Naive thymus-derived CD4-positive, alpha-beta T cell (primary cell): ENCODE measurements at places on chromosomes 3 and 15. TPM values are rescaled to one million over a fixed set of nuclear protein-coding genes. Genes with fewer than 3 reads are reported as not detected.
A peak's percentile ranks its signal among the peaks of the same experiment; 100 is the strongest.

NDN gene
- total RNA-seq: not detected

LDHAL6B gene
- not detected for total RNA-seq

CIP2A gene
- 4.1 TPM for total RNA-seq

ASB14 gene
- not detected for total RNA-seq

TMCO5A gene
- not detected for total RNA-seq

PPP1R2 gene
- total RNA-seq: 128 TPM

KNG1 gene
- not detected for total RNA-seq

SPTSSB gene
- total RNA-seq: not detected

DOCK3 gene
- 2.3 TPM for total RNA-seq

SLC38A3 gene
- total RNA-seq: not detected

DNA sequence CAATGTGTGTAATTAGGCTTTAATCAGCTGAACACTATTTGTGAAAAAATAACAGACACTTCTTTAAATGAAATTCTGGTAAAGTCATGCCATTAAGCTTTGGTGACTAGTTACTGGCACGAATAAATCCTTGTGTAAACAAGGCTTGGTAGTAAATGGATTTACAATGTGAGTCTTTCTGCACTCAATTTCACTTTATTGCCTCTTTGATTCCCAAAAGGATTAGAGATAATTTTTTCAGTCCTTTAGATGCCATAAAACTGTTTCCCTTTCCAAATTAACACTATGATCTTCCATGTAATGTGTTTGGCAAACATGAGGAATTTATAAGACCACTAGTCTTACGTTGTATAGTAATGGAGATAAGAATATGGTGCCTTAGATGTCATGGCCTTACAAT lies 339.5 kb upstream of the DNAJC19 start:
- H3K4me3 ChIP-seq: no peak overlapping the region
- H3K36me3 ChIP-seq: no peaks in the 10 kb centered on the region
- no peak overlapping the region for H3K27ac ChIP-seq
- no peaks in the 10 kb centered on the region for H3K27me3 ChIP-seq
- H3K4me1 ChIP-seq: no peaks in the 10 kb centered on the region

DNA sequence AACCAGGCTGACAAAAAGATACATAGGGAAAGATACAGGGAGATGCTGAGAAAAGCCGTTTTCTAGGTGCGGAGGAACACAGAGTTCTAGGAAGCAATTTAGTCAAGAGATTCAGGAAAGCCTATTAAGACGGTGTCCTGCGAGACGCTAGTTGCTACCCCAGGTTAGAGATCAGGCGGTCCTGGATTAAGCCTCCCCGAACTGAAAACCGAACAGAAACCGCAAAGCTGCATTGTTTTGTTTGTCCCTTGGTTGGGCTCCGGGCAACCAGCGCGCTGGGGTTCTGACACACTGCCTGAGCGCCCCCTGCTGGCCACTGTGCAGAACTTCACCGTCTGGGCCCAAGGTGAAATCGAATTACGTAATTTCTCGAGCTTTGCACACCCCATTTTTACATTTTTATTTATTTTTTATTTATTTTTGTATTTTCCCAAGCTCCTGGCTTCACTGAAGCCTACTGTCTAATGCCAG lies 37.3 kb upstream of the NDUFB4 start:
- DNase-seq: peak; percentile 88
- no peaks in the 10 kb centered on the region for H3K36me3 ChIP-seq
- H3K4me3 ChIP-seq: peak overlapping the region; percentile 61
- H3K4me1 ChIP-seq: peaks cover 6% of the 10 kb centered on the region
- H3K27me3 ChIP-seq: no peaks in the 10 kb centered on the region

GRCh38 chr3:160986069-160986468 lies 119.1 kb downstream of the B3GALNT1 start:
- H3K4me3 ChIP-seq: no peak overlapping the region
- no peak for DNase-seq
- H3K36me3 ChIP-seq: no peaks in the 10 kb centered on the region

- H3K4me1 ChIP-seq: no peaks in the 10 kb centered on the region
- H3K27ac ChIP-seq: no peak overlapping the region
- H3K27me3 ChIP-seq: no peaks in the 10 kb centered on the region
- H3K36me3 ChIP-seq: no peaks in the 10 kb centered on the region
- H3K4me3 ChIP-seq: no peak overlapping the region
Measured at GRCh38 chr3:94734206-94734605, 671.3 kb downstream of the NSUN3 start.

DNA sequence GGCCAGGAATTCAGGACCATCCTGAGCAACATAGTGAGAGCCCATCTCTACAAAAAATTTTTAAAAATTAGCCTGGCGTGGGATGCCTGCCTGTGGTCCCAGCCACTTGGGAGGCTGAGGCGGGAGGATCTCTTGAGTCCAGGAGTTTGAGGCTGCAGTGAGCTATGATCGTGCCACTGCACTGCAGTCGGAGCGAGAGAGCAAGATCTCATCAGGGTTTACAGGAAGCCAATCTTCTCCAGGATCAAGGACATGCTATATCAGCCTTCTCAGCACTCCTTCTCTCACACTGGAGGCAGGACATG lies 451 bp upstream of the STOML1 start:
- peaks cover 35% of the 10 kb centered on the region for H3K4me1 ChIP-seq
- DNase-seq: no peak
- no peaks in the 10 kb centered on the region for H3K36me3 ChIP-seq
- H3K4me3 ChIP-seq: peak overlapping the region; percentile 67
- no peaks in the 10 kb centered on the region for H3K27me3 ChIP-seq

DNA sequence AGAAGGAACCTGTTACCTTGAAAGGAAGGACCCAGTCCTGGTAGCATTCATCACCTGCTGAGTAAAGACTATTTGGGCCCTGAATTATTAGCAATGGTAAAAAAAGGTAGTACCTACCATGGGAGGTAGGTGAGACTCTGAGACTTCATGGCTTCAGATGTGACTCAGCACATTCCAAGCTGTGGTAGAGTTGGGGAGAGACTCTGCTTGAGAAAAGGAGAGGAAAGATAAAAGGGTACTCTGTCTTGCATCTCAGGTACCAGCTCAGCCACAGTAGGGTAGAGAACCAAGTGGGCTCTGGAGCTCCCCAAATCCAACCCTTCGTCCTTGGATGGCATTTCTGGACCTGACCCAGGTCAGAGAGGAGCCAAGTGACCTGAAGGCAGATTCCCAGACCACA lies 430.4 kb downstream of the TBL1XR1 start:
- no peak for DNase-seq
- H3K4me3 ChIP-seq: no peak overlapping the region
- H3K27me3 ChIP-seq: no peaks in the 10 kb centered on the region
- no peaks in the 10 kb centered on the region for H3K36me3 ChIP-seq
- H3K4me1 ChIP-seq: no peaks in the 10 kb centered on the region
- no peak overlapping the region for H3K27ac ChIP-seq

- DNase-seq: no peak
- no peak overlapping the region for H3K4me3 ChIP-seq
- H3K36me3 ChIP-seq: no peaks in the 10 kb centered on the region
- no peak overlapping the region for H3K27ac ChIP-seq
- no peaks in the 10 kb centered on the region for H3K4me1 ChIP-seq
Measured at GRCh38 chr3:111902534-111902933, 43.5 kb downstream of the PHLDB2 start.

- H3K36me3 ChIP-seq: no peaks in the 10 kb centered on the region
- no peak for DNase-seq
Measured at GRCh38 chr15:31801152-31801551, 229.2 kb upstream of the CHRNA7 start.

- H3K4me3 ChIP-seq: no peak overlapping the region
- H3K27me3 ChIP-seq: no peaks in the 10 kb centered on the region
- DNase-seq: no peak
- no peak overlapping the region for H3K27ac ChIP-seq
- H3K4me1 ChIP-seq: no peaks in the 10 kb centered on the region
- H3K36me3 ChIP-seq: no peaks in the 10 kb centered on the region
Measured at GRCh38 chr15:100141311-100142001, 200.3 kb downstream of the ADAMTS17 start.

- no peak overlapping the region for H3K4me3 ChIP-seq
- no peak overlapping the region for H3K27ac ChIP-seq
- no peak for DNase-seq
- H3K27me3 ChIP-seq: no peaks in the 10 kb centered on the region
- peaks cover 3% of the 10 kb centered on the region for H3K36me3 ChIP-seq
Measured at GRCh38 chr3:196398782-196399181, 33.4 kb downstream of the UBXN7 start.

- H3K4me3 ChIP-seq: no peak overlapping the region
- H3K36me3 ChIP-seq: no peaks in the 10 kb centered on the region
- no peaks in the 10 kb centered on the region for H3K27me3 ChIP-seq
- H3K27ac ChIP-seq: no peak overlapping the region
Measured at GRCh38 chr15:56184516-56184915, 59.2 kb downstream of the RFX7 start.

DNA sequence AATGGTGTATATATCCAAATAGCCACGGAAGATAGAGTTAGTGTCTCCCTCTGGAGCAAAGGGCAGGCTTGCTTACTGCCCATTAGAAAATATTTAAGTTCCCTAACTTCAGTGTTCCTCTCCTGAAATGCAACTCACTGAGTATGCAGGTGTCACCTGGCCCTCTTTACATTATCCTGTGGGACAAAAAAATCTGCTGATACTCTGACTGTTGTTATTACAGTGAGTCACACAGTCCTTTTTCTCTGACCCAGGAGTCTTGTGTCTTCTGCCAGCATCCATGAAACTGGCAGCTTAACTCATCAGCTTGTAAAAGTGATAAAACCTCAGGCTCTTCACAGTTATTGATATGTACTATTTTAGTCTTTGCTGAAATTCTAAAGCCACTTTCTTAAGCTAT lies 42.2 kb upstream of the RASGRF1 start:
- H3K27me3 ChIP-seq: no peaks in the 10 kb centered on the region
- H3K27ac ChIP-seq: no peak overlapping the region
- no peaks in the 10 kb centered on the region for H3K36me3 ChIP-seq
- H3K4me3 ChIP-seq: no peak overlapping the region

DNA sequence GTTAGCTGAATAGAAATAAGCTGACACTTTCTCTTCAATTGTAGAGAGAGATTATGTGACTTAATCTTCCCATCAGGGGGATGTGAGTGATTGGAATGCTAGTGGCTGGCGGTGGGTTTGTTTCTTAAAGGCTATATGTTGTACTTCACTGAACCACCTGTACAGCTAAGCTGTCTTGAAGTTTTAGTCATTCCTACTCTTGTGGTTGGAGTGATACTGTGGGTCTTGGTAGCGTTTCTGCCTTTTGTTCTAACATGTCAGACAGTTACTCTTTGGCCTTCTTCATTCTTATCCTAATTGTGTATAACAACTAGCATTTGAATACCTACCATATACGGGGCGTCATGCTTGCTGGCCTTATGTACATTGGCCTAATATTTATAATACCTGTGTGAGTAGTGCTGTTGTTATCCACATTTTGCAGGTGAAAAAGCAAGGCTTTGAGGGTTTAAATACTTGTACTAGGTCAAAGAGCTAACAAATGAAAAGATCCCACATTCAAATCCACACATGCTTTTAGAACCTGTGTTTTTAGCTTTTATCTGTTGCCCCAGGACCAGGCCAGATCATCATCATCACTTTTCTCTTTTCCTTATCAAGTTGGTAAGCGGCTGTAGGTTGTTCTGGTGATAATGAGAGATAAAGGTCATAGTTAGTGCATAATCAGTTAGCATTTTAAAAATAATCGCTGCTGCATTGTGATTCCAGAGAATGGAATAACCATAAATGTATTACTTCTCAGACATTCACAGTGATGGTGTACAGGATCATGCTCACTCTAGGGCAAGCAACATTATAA lies 50.2 kb downstream of the AKAP13 start:
- no peaks in the 10 kb centered on the region for H3K27me3 ChIP-seq
- H3K27ac ChIP-seq: no peak overlapping the region
- no peaks in the 10 kb centered on the region for H3K36me3 ChIP-seq
- H3K4me1 ChIP-seq: no peaks in the 10 kb centered on the region

DNA sequence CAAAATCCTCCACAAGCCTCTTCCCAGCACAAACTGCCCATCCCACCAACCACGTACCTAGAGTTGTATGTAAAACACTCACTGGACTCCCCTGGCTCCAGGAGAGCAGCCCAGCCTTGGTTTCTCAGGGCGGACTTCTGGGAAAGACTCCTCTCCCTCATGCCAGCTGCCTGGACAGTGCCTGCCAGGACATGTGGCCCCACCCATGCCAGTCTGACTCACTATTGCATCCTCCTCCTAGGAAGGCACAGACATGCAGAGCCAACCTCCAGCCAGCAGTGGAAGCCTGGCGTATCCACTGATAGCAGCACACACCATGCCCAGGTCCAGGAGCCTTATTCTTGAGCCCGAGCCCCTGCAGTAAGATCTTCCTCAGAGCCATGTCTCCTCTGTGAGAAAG lies 8.6 kb downstream of the PKM start:
- H3K27me3 ChIP-seq: no peaks in the 10 kb centered on the region
- H3K27ac ChIP-seq: peak overlapping the region; percentile 17
- H3K36me3 ChIP-seq: peaks cover 15% of the 10 kb centered on the region
- peaks cover 31% of the 10 kb centered on the region for H3K4me1 ChIP-seq
- DNase-seq: no peak

DNA sequence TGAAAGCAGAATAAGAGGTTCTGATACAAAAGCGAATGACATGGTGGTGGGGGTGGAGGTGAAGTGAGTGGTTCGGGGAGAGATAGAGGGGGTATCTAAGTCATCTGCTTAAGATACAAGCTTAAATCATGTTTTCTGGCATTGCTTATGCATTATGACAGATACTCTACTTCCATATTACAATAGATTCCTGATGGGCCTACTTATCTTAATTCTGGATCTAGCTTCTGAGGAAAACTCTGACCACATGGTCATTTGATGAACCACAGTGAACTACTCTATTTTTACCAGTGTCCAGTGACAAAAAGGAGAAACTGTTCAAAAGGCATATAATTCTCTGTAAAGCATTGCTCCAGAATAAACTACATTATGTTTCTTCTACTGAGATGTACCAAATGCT lies 673.7 kb upstream of the CCDC54 start:
- H3K27me3 ChIP-seq: no peaks in the 10 kb centered on the region
- no peak overlapping the region for H3K27ac ChIP-seq
- H3K36me3 ChIP-seq: no peaks in the 10 kb centered on the region
- DNase-seq: no peak
- no peaks in the 10 kb centered on the region for H3K4me1 ChIP-seq

DNA sequence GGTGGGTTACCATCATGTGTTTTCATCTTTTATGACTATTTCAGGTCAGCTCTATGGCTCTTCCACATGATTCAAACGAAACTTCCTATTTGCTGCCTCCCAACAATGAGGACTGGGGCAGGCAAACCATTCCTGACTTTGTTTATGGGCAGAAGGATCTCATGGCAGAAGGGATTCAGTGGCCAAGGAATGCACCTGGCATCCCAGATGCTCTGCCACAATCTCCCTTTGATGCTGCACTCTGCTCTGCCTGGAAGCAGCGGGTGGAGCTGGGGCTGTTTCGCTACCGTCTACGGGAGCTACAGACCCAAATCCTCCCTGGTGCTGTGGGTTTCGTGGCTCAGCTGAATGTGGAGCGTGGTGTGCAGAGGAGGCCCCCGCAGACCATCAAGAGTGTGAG lies 6.8 kb downstream of the GDPGP1 start:
- peaks cover 40% of the 10 kb centered on the region for H3K36me3 ChIP-seq
- H3K27ac ChIP-seq: no peak overlapping the region
- no peak overlapping the region for H3K4me3 ChIP-seq
- no peak for DNase-seq
- H3K27me3 ChIP-seq: no peaks in the 10 kb centered on the region

GRCh38 chr3:100270215-100270583 lies 9.4 kb downstream of the TBC1D23 start:
- H3K4me1 ChIP-seq: no peaks in the 10 kb centered on the region
- no peak overlapping the region for H3K27ac ChIP-seq
- no peak overlapping the region for H3K4me3 ChIP-seq
- no peaks in the 10 kb centered on the region for H3K27me3 ChIP-seq
